H4 (cell line): ENCODE measurements at places on chromosomes 12 and 14. TPM values are rescaled to one million over a fixed set of nuclear protein-coding genes. Genes with fewer than 3 reads are reported as not detected.

COX14 gene
- 64.8 and 70.3 TPM in 2 replicates for total RNA-seq

TAS2R13 gene
- 0.08 and 0.17 TPM in 2 replicates for total RNA-seq

CCDC175 gene
- total RNA-seq, result not detected in 2 replicates

KRT79 gene
- not detected in 2 replicates for total RNA-seq

USP44 gene
- 0.06 TPM in 1 of 2 replicates, not detected in the other for total RNA-seq

DIO3 gene
- not detected in 2 replicates for total RNA-seq

LMNTD1 gene
- not detected in 2 replicates for total RNA-seq

CIROP gene
- total RNA-seq, result not detected in 2 replicates

ZNF605 gene
- total RNA-seq, result 1.3 and 4.2 TPM in 2 replicates

TPI1 gene
- 2,242 and 2,549 TPM in 2 replicates for total RNA-seq

ARG2 gene
- total RNA-seq, result 26.3 and 29.2 TPM in 2 replicates
